ENCODE measurements at places on chromosomes 1 and 21.

- no peak for DNase-seq
Measured at GRCh38 chr1:52323731-52324130, 42.3 kb downstream of the CC2D1B start.

- no peak for DNase-seq
Measured at GRCh38 chr1:236307435-236307834, 25.7 kb upstream of the ERO1B start.

DNA sequence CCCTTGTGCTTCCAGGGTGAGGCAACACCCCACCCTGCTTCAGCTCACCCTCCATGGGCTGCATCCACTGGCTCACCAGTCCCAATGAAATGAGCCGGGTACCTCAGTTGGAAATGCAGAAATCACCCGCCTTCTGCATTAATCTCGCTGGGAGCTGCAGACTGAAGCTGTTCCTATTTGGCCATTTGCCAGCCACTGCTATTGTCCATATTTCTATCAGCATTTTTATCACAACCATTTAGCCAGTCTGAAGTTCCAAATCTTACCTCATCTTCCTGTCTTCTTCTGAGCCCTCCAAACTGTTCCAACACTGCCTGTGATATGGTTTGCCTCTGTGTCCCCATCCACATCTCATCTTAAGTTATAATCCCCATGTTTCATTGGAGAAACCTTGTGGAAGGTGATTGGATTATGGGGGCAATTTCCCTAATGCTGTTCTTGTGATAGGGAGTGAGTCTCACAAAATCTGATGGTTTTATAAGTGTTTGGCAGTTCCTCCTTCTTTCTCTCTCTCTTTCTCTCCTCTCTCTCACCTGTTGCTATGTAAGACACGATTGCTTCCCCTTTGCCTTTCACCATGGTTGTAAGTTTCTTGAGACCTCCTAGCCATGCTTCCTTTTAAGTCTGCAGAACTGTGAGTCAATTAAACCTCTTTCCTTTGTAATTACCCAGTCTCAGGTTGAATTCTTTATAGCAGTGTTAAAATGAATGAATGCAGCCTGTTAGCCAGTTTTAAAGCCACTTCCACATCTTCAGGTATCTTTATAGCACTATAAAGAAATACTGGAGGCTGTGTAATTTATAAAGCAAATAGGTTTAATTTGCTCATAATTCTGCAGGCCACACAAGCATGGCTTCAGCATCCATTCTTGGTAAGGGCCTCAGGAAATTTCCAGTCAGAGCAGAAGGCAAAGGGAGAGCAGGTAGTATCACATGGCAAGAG is 203.5 kb downstream of the FCRL5 start:
- no peak for DNase-seq

- DNase-seq: peak; percentile 44
Measured at GRCh38 chr21:39575775-39576174, 37.0 kb upstream of the B3GALT5 start.

DNA sequence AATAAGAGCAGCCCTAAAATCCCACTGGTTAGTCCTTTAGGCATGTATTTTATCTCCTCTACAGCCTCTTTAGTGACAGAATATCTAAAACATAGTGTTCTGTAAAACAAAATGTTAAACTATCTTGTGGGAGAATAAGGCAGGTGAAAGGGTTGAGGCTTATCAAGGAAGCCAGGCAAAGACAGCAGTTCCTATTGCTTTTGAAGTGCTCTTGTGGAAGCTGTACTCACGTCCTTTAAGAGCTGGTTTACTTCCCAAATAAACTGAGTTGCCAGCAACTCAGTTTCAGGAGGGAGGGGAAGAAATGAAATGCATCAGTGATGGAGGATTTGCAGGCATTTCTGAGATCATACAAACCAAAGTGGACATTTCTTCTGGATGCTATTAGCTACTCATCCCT is 529.6 kb upstream of the ZRANB2 start:
- no peak for DNase-seq

DNA sequence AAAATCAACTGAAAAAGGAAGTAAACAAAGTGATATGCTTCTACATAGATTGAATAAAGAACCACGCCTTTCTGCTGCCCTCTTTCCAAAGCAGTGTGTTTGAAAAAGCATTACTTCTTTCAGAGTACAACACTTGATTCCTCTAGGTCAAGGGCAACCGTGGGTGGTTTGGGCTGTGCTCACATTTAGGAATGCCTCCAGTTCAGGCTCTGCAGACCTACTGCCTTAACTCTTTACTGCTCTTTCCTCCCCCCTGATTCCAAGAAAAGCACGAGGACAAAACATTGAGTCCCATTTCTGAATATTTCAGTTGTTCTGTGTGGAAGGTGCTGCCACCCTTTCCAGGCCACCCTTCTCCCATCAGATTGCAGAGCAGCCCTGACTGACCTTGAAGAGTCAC is 45.2 kb downstream of the ADAMTS1 start:
- no peak for DNase-seq

DNA sequence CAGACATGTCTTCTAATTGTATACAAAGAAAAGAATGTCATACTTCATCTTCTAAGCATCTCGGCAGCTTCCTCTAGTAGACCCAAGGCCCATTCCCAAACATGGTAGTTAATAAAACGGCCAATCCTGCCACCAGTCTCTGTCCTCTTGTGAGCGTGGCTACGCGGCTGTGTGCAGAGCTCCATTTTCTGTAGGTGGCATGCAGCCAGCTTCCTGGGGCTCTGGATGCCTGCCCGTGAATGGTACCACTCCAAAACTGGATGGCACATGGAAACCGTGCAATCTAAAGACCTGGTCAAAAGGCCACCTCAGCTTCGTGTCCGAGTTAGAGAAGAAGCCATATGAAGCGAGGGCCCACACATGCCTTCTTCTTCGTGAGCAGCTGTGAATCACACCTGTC is 110.7 kb downstream of the SIPA1L2 start:
- no peak for DNase-seq

- DNase-seq: peak; percentile 78
Measured at GRCh38 chr1:223741861-223742260, 29.5 kb downstream of the CAPN2 start.

DNA sequence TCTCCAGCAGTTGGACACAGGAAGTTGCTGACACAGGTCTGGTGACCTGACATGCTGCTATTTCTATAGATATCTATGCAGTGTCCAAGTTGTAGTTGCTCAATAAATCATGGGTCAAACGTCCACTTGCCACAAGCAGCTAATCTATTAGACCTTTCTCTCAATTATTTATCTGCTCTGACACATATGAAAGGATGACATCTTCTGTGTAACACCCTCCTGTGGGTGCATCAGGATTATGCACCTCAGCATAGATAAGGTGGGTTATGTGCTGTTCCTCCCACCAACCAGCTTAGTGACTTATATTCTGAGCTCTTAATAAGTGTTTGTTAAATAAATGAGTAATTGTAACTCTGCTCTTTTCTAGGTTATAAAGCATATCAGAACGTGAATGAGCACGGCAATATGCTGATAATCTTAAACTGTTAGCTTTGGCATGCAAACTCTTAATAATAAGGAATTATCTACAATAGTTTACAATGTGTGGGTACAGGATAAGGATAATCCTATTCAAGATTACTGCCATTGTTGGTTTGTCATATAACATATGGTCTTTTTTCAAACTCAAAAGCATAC is 90.7 kb upstream of the GCLM start:
- DNase-seq: no peak

GRCh38 chr1:15944308-15945010 is 31.4 kb downstream of the ZBTB17 start:
- DNase-seq: no peak

GRCh38 chr1:210446479-210446878 is 117.8 kb downstream of the HHAT start:
- peak; percentile 8 for DNase-seq

- peak; percentile 96 for DNase-seq
Measured at GRCh38 chr1:239914751-239915231, 176.9 kb upstream of the FMN2 start.

GRCh38 chr1:3677484-3677883 is 25.2 kb downstream of the TP73 start:
- no peak for DNase-seq

- peak; percentile 53 for DNase-seq
Measured at GRCh38 chr1:237864338-237865244, 26.1 kb downstream of the ZP4 start.

- DNase-seq: no peak
Measured at GRCh38 chr1:230394134-230394533, 32.0 kb downstream of the PGBD5 start.

DNA sequence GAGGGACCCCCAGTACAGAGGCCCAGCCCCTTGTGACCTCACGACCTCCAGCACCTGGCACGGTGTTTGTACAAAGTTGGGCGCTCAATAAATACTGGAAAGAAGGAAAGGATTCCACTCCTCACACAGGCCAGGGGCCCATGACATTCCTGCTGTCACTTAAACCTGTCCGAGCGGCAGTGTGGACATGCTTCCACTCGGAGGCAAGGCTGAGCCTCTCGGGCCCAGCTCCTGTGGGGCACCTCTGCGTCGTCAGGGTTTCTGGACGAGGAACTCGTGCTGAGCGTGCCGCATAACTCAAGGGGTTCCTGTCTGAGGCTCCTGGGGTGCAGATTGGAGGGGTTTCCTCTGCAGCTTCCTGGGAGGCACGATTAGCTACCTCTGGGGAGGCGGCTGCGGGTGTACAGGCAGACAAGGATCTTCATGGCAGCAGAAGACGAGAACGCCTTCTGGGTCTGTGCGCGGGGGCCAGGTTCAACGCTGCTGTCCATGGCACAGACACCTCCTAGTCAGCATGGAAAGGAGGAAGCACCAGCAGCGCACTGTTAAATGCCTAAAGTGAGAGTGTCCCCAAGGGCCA is 3.6 kb upstream of the SMIM1 start:
- no peak for DNase-seq

- DNase-seq: peak; percentile 34
Measured at GRCh38 chr1:183206538-183207122, 20.6 kb downstream of the LAMC2 start.

GRCh38 chr1:22886211-22886610 is 86.5 kb downstream of the LACTBL1 start:
- DNase-seq: peak; percentile 94

GRCh38 chr1:197437601-197438000 is 169.5 kb downstream of the CRB1 start:
- DNase-seq: no peak

DNA sequence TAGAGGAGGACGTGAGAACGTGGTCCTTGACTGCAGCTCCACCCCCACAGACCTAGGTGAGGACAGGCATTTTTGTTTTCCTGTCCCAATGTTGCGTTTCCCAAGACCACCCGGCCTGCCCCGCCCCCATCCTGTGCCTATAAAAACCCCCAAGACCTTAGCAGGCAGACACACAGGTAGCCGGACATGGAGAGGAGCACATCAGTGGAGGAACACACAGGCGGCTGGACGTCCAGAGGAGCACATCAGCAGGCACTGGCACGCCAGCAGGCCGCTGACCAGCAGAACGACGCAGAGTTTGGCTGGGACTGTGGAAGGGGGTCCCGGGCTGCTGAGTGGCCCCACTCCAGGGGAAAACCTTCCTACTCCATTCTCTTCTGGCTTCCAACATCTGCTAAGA is 12.7 kb upstream of the HMGCL start:
- no peak for DNase-seq

DNA sequence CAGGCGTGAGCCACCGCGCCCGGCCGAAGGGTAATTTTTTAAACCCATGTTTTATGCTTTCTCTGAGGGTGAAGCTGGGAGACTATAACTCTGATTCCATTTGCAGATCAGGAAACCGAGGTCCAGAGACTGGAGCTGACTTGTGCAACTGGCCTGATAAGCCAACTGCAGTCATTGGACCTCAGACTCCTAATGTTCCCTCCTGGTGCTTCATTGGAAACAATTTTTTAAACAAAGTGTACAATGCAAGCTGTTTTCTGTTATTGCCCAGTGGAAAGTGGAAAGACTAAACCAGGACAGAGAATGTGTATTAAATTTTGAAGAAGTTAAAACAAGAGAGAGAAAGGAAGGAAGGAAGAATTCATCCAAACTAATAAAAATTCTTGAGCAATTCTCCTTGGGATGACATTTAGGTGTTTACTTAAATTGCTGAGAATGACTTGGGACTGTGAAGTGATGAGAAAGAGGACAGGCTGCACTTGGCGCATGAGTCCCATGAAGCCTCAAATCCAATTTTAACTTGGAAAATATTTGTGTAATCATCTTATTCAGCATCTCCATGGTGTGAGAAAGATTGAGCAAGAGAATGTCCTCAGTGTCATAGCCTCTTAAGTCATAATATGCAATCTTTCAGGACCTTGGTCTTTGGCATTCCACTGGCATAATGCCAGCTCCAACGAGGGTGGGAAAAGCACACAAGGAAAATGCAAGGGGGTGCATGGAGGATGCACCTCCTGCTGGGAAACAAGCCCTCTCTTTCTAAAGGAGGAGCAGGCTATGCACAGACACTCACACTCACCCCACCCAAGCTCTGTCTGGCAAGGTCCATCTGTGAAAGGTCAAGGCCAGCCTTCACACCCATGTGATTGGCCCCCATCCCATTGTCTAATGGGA is 342.0 kb downstream of the SIPA1L2 start:
- DNase-seq: peak; percentile 9

GRCh38 chr1:44847845-44848244 is 4.8 kb upstream of the PTCH2 start:
- no peak for DNase-seq

DNA sequence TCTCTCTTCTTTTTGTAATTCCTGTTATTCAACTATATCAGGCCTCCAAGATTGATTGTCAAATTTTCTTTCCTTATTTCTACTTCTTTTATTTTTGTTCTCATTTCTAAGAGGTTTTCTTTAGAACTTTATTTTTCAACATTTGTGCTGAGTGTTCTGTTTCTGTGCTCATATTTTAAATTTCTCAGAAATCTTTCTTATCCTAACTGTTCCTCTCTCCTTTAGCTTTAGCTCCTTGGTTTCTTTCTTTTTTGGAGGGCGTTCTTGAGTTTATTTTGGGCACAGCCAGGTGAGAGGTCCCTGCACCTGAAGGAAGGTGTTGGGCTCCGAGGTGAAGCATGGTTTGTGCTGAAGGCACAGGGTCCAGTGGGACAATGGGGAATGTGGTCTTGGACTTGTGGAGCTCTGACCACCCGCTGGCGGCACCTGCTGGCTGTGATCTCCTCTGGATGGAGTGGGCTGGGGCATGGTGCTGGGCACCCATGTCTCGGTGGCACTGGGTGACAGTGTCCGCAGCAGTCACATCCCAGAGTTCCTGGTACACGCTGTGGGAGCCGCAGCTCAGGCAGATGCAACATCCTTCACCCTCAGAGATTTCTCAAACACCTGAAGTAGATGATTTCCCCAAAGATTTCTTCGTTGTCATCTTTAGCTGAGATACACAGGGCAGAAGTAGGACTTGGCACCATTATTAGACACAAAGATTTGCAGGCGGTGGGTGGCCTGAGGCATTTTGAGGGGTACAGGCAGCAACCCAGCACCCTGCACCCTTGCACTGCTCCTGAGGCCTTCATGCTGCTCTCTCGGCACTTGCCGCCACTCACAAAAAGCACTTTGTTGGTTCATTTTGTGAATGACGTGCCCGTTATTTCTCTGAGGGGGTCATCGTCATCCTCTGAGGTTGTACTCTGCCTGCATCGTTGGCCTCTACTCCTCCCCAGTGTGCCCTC is 38.2 kb upstream of the DIP2A start:
- DNase-seq: no peak

DNA sequence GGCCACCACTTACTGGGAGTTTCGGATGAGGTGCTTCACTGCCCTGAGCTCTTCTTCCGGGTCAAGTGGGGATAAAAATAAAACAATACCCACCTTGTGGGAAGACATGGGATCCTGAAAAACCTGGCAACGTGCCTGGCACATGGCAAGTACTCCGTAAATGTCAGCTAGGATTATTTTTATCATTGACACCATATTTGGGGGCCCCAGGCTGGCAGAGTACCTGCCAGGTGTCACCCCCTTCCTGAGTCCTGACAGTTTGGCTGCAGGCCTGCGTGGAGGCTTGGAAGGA is 9.2 kb upstream of the EPHA2 start:
- no peak for DNase-seq

- DNase-seq: peak; percentile 89
Measured at GRCh38 chr1:45892068-45892785, 88.8 kb downstream of the MAST2 start.
